ENCODE measurements at places on chromosomes 5 and 9.

DNA sequence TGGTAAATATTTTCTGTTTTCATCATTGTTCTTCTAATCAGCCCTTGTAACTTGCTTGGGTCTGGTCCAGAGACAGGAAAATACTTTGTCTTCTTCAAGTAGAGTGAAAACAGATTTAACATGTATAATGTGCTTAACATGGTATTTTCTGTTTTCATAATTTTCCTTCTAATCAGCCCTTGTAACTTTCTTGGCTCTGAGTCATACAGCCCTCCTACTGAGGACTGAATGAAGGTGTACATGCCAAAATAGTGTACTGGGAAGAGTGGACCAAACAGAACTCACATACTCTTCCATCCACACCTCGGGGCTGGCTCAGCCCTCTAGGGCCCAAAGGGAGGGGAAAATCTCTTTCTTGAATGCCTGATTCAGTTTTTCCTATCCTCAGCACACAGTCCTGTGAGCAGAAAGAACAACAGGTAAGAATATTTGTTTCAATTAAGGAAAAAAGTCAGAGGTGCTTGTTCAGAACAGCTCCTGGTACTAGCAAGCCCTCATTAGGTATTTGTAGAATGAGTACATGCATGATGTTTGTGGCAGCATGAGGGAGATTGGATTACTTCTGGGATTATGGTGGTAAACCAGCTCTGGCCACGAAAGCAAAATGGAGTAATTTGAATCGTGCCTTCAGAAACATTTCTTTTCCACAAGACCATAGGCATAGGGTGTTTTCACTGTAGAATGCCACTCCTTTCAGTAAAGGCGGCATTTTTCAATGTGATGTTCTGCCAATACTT lies 24.2 kb upstream of the MACIR start:
- no peak overlapping the region for H3K27ac ChIP-seq
- no peaks in the 10 kb centered on the region for H3K27me3 ChIP-seq
- H3K4me3 ChIP-seq: no peak overlapping the region

- no peak overlapping the region for H3K4me3 ChIP-seq
- peak overlapping the region; percentile 80 for H3K27ac ChIP-seq
- H3K27me3 ChIP-seq: no peaks in the 10 kb centered on the region
- peaks cover 22% of the 10 kb centered on the region for H3K36me3 ChIP-seq
- peaks cover 71% of the 10 kb centered on the region for H3K4me1 ChIP-seq
Observed at GRCh38 chr5:111737716-111738115, 19.3 kb downstream of the NREP start.

DNA sequence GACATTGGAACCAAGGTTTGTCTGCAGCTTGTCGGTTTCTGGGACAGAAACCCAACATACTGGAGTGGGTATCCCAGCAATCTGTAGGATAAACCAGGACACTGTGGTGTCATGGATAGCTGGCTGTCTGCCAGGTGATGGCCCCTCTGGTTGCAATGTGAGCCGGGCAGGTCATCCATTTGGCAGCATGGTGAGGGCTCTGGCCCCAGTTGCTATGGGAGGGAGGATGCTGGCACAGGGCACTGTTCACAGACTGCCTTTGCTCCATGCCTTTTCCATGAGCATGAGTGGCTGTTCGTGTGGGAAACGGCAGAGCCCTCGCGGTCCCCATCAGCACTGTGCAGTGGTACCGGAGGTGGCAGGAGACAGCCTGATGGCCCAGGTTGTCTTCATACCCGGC lies 6.4 kb downstream of the S1PR3 start:
- peaks cover 36% of the 10 kb centered on the region for H3K4me1 ChIP-seq
- H3K27ac ChIP-seq: no peak overlapping the region
- peaks cover 25% of the 10 kb centered on the region for H3K36me3 ChIP-seq
- DNase-seq: no peak
- H3K4me3 ChIP-seq: no peak overlapping the region

DNA sequence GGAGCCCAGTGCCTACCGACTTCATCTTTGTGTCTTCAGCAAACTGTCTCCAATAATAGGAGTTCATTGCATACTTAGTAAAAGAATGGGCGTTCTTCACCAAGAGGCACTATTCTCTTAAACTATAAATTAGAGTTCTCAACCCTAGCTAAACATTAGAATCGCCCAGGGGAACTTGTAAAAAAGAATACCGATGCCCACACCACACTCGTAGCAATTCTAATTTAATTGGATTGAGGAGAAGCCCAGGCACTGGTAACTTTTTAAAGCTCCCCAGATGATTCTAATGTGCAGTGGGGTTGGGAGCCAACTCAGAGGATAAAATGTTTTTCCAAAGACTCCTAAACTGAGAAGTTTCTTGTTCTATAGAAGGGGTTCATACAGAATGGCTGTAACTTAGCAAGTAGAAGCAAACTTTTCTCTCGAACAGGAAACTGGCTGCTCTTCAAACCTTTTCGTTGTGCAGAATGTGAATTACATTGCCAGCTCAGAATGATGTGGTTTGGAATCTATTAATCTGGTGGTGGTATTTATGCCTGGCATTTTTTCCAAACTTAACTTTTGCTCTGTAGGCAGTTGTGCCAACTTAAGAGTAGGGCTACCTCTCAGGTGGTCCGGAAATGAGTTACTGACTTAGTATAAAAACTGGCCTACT lies 26.4 kb upstream of the NFIB start:
- DNase-seq: no peak
- no peak overlapping the region for H3K4me3 ChIP-seq
- no peaks in the 10 kb centered on the region for H3K4me1 ChIP-seq
- peaks cover 70% of the 10 kb centered on the region for H3K27me3 ChIP-seq
- no peak overlapping the region for H3K27ac ChIP-seq

DNA sequence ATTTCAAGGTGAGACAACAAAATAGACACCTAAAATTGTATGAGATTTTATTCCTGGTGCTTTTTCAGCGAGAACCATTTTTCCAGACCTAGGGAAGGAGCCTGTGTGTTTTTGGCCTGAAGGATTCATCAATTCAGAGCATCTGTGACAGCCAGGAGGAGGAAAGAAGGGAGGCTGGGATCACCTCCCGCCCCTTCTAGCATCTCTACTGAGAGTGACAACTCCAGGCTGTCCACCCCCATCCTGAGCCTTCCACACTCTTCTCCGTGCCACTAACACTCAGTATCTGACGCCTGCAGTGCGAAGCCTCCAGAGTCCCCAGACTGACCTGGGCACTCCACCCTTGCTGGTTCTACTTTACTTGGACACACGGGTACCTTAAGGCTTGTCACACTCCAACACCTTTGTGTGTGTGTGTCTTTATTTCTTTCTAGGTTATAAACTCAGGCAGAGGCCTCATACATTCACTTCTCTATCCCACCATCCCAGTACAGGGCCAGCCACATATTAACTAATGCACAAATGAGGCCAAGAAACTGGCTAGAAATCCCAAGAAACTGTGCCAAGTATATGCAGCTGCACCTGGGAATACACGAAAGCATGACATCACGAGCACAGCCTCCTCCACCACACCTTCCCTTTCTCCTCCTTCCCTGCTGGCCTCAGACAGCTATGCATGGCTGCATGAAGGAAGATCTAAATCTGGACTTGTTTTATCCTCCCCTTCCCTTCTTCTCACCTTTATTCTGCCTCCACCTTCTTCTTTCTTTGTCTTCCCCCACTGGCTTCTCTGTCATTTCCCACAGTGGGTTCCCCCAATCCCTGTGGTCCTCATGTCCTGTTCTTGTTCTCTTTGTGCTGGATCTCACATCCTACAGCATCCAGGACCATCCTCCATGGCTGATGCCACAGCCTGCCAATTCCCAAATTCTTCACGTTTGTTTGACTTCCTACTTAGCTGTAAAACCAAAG lies 16.0 kb downstream of the S1PR3 start:
- H3K36me3 ChIP-seq: peaks cover 19% of the 10 kb centered on the region
- no peak overlapping the region for H3K27ac ChIP-seq
- DNase-seq: no peak
- peaks cover 10% of the 10 kb centered on the region for H3K4me1 ChIP-seq
- no peaks in the 10 kb centered on the region for H3K27me3 ChIP-seq

DNA sequence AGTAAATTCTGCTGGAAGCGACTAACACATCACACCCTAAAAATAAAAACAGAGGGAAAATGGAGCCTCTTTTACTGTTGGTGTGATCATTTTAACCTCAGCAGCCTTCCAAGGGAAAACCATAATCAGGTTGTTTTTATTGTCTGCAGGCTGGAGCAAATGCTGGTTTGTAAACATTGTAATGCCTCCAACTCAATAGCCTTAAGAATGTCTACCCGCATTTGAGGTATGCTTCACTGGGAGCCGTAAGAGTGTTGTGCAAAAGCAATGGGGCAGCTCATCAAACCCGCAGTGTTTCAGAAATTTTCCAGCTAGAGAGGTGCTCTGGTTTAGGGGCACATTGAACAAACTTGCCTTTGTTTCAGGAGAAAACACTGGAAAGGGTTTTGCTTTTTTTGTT lies 17.0 kb downstream of the NIM1K start:
- H3K36me3 ChIP-seq: no peaks in the 10 kb centered on the region
- H3K4me1 ChIP-seq: peaks cover 5% of the 10 kb centered on the region
- no peak overlapping the region for H3K27ac ChIP-seq
- no peak for DNase-seq

- H3K4me1 ChIP-seq: peaks cover 4% of the 10 kb centered on the region
- no peaks in the 10 kb centered on the region for H3K36me3 ChIP-seq
- H3K4me3 ChIP-seq: no peak overlapping the region
- H3K27me3 ChIP-seq: no peaks in the 10 kb centered on the region
Observed at GRCh38 chr9:131104016-131104740, 7.8 kb downstream of the AIF1L start.

- H3K4me3 ChIP-seq: no peak overlapping the region
- no peak for DNase-seq
- H3K4me1 ChIP-seq: peaks cover 6% of the 10 kb centered on the region
Observed at GRCh38 chr5:135449644-135450043, 2.5 kb upstream of the DCANP1 start.

GRCh38 chr5:155303120-155303519 lies 289.6 kb downstream of the KIF4B start:
- no peaks in the 10 kb centered on the region for H3K4me1 ChIP-seq
- no peaks in the 10 kb centered on the region for H3K36me3 ChIP-seq
- H3K27me3 ChIP-seq: no peaks in the 10 kb centered on the region
- no peak overlapping the region for H3K27ac ChIP-seq

DNA sequence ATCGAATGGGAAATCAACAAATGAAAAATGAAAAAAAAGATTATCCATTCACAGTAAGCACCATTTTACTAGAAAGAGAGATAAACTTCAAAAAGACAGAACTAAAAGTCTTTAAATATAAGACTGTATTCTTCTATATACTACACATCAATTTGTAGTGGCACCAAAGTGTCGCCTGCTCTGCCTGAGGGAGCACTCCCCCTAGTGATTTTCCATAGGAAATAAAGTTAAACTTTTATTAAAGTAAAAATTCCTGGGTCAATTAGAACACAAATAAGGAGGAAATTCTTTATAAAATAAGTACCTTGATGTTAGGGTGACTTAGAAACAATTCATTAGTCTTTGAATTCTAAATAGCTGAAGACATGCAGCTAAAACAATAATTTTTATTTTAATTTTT lies 9.7 kb downstream of the RAD1 start:
- H3K27me3 ChIP-seq: no peaks in the 10 kb centered on the region
- no peak overlapping the region for H3K4me3 ChIP-seq
- no peak for DNase-seq

Measured in astrocyte (in vitro differentiated cells and primary cell).